Upper lobe of right lung (tissue), 1 donor: ENCODE measurements at places on chromosomes 7 and 10. TPM values are rescaled to one million over a fixed set of nuclear protein-coding genes. Genes with fewer than 3 reads are reported as not detected.

BCCIP gene
- total RNA-seq: 36.9 TPM

GTF2IRD1 gene
- 30.5 TPM for total RNA-seq

DNA sequence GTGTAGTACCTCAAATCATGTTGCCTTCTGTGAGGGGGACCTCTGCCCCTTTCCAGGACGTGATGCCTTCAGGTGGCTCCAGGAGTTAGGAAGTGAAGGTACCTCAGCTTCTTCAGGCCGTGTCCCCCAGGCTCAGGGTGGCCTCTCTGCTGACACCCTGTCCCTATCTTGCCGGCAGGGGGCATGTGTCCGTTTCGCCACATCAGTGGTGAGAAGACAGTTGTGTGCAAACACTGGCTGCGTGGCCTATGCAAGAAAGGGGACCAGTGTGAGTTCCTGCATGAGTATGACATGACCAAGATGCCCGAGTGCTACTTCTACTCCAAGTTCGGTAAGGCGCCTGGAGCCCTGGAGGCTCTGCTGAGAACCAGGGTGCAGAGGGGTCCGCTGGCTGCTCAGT, 9.2 kb downstream of the CPSF4 start:
- DNase-seq: no peak

PAX4 gene
- total RNA-seq: not detected

DNA sequence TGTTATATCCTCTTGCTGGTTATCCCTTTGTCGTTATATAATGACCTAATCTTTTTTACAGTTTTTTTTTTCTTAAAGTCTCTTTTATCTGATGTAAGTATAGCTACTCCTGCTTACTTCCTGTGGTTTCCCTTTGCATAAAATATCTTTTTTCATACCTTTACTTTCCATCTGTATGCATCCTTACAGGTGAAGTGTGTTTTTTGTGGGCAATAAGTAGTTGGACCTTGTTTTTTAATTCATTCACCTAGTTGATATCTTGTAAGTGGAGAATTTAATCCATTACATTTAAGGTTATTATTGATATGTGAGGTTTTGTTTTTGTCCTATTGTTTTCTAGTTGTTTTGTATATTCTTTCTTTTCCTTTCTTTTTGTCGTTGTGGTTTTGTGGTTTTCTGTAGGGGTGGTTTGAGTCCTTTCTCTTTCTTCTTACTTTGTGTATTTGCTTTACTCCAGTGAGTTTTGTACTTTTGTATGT, 168.6 kb downstream of the MLLT10 start:
- no peak for DNase-seq

DNA sequence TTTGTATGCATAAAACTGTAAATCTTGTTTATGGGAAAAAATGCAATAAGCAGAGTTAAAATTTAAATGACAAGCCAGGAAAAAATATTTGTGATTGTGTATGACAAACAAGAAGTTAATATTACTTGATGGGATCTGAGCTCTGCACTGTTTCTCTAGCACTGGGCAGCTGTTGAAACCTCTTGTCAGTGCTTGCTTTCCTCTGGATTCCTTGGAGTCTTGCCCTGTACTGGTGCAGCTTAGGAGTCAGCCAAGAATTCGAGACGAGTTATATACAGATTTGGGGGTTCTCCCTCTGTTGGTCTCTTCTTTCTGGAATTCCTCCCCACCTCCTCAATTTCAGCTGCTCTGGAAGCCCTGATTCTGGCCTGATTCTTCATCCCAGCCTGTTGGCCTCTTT, 24.3 kb upstream of the OPN4 start:
- no peak for DNase-seq
